Activated CD8-positive, alpha-beta memory T cell treated with anti-CD3 and anti-CD28 coated beads for 48 hours (primary cell): ENCODE measurements at places on chromosomes 7 and 10.

DNA sequence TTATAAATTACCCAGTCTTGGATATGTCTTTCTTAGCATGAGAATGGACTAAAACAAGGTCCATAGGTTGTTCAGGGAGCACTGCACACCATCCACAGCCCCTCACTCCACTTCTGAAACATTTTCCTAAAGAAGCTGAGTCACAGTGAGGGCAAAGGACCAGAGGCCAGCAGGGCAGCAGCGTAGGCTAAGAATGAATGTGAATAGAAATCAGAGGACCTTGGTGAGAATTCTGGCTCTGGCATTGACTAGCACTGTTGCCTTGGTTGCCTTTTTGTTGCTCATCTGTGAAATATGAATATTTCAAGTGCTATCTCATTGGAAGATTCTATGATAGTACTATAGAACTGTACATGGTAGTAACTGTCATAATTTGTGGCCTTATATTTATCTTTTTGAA is 41.7 kb upstream of the TOMM7 start:
- no peak for DNase-seq

GRCh38 chr10:86652361-86653202 is 1.8 kb upstream of the OPN4 start:
- DNase-seq = no peak

DNA sequence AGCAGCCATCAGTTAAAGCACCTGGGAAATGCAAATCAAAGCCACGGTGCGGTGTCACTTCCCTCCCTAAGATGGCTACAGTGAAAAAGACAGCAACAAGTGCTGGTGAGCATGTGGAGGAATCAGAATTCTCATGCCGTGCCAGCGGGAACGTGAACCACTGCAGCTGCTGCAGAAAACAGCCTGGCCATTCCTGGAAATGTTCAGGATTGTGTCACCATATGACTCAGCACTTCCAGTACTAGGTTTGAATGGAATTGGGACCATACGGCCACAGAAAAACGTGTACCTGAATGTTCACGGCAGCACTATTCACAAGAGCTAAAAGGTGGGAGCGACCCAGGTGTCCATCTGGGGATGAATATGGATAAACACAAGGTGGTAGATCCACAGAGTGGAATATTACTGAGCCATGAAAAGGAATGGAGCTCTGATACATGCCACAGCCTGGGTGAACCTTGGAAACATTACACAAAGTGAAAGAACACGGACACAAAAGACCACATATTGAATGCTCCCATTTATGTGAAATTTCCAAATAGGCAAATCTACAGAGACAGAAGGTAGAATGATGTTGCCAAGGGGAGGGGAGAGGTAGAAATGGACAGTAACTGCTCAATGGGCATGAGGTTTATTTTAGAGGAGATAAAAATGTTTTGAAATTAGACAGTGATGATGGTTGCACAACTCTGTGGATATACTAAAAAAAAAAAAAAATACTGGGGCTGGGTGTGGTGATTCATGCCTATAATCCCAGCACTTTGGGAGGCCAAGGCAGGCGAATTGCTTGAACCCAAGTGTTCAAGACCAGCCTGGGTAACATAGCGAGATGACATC is 61.6 kb downstream of the MICALL2 start:
- DNase-seq = no peak

- DNase-seq = no peak
Observed at GRCh38 chr10:131041441-131041840, 270.1 kb downstream of the TCERG1L start.

- DNase-seq = no peak
Observed at GRCh38 chr10:112687647-112688046, 240.6 kb downstream of the VTI1A start.

GRCh38 chr7:133614251-133614650 is 361.4 kb downstream of the EXOC4 start:
- DNase-seq = no peak

- no peak for DNase-seq
Observed at GRCh38 chr7:140235114-140235513, 58.3 kb upstream of the KDM7A start.
